Suprapubic skin (tissue), 4 donors: ENCODE measurements at places on chromosomes 3 and 15. TPM values are rescaled to one million over a fixed set of nuclear protein-coding genes. Genes with fewer than 3 reads are reported as not detected.

- no peak for DNase-seq
Observed at GRCh38 chr15:97567411-97567810, 393.1 kb upstream of the ARRDC4 start.

FES gene
- total RNA-seq: 12.2 TPM

- DNase-seq: no peak
Observed at GRCh38 chr3:104106276-104106675, 1260.4 kb upstream of the ALCAM start.

GRCh38 chr15:68910816-68911215 lies 19.5 kb upstream of the SPESP1 start:
- DNase-seq: no peak

BRK1 gene
- 101 TPM for total RNA-seq

SAXO2 gene
- not detected for total RNA-seq

- DNase-seq: no peak
Observed at GRCh38 chr3:150149651-150150051, 179.0 kb upstream of the PFN2 start.

- no peak for DNase-seq
Observed at GRCh38 chr15:80090879-80091503, 31.5 kb downstream of the ZFAND6 start.

DNA sequence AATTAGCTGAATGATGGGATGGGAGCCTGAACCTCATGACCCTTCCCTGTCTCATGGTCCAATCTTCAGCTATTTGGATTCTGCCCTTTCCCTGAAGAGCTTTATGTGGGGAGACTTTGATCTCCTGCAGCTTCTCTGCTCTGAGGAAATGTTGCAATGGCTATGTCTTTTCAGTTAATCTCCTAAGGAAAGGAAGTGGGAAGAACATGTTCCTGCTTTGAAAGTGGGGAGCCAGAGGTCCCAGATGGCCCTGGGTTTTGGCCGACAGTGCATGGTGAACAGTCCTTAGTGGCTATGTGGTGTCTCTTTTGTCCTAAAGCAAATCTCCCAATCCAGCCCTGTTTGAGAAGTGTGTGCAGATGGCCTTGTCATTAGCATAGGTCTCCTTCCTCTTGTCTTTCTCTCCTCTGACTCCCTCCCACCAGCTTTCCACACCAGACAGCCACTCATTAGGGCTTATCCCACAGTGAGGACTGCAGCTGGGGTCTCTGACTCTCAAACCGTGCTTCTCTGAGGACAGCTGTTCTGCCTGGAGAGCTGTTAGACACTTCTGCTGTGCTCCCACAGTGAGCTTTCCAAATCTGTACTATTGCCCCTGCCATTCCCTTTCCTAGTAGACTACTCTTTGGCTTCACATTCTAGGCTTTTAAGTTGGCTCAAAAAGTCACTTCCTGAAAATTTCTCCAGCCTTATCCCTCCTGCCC lies 365.8 kb upstream of the UMPS start:
- no peak for DNase-seq

SPINK8 gene
- not detected for total RNA-seq

GRCh38 chr3:114874522-114874971 lies 272.5 kb downstream of the ZBTB20 start:
- no peak for DNase-seq

DNA sequence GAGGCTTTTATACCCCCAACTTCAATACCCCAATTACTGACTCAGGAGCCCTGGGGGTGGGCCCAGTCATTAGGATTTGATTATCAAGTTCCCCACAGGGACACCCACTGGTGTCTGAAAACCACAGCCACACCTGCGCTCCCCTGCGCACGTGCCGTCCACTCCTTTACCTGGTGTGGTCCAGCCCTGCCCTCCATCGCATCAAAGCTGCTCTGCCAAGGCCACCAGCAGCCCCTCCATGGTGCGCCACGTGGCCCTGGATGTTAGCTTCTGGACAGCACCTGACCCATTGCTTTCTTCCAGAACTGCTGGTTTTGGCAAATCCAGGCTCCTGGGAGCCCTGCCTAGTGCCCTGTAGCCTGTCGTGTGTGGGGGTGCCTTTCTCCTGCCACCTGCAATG lies 136.3 kb downstream of the NSMCE3 start:
- no peak for DNase-seq

ASB14 gene
- not detected for total RNA-seq

STRC gene
- 0.55 TPM for total RNA-seq

DNA sequence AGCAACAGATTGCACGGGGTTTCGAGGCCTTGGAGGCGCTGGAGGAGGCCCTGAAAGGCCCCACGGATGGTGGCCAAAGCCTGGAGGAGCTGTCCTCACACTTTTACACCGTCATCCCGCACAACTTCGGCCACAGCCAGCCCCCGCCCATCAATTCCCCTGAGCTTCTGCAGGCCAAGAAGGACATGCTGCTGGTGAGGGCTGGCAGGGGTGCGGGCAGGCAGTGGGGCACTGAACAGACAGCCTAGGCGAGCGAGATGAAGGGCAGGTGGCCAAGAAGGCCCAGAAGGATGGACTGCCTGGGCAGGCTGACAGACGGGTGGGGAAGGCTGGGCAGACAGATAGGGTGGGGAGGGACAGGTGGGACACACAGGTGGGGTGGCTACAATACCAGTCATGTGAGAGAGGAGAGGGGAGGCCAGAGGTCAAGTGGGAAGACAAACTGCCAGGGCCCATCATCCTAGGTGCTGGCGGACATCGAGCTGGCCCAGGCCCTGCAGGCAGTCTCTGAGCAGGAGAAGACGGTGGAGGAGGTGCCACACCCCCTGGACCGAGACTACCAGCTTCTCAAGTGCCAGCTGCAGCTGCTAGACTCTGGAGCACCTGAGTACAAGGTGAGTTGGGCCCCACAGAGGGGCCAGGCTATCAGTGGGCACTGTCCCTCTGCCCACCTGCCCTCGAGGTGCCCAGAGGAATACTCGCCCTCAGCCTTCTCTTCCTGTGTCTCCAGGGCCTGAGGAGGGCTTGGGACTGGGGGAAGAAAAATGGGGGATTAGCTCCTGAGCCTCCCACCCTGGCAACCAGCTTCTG lies 3.1 kb downstream of the PARP3 start:
- peak; percentile 57 for DNase-seq

CCDC13 gene
- not detected for total RNA-seq

DNA sequence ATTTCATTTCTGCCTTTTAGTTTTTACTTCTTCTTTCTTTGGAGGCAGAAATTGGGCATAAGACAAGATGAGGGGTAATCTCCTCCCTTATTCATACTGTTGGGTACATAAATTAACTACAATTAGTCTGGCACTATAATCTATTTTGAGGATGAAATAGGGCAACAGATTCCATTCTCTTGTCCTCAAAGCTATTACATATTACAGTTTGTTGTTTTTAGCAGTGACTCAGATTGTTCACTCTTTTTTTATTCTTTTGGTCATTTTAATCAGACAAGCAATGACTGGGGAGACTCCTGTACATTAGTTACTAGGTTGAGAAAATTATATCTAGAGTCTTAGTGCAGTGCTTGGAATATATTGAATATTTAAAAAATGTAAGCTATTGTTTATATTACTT lies 556.0 kb downstream of the OTOL1 start:
- DNase-seq: no peak

CGNL1 gene
- 7.1 TPM for total RNA-seq

DNA sequence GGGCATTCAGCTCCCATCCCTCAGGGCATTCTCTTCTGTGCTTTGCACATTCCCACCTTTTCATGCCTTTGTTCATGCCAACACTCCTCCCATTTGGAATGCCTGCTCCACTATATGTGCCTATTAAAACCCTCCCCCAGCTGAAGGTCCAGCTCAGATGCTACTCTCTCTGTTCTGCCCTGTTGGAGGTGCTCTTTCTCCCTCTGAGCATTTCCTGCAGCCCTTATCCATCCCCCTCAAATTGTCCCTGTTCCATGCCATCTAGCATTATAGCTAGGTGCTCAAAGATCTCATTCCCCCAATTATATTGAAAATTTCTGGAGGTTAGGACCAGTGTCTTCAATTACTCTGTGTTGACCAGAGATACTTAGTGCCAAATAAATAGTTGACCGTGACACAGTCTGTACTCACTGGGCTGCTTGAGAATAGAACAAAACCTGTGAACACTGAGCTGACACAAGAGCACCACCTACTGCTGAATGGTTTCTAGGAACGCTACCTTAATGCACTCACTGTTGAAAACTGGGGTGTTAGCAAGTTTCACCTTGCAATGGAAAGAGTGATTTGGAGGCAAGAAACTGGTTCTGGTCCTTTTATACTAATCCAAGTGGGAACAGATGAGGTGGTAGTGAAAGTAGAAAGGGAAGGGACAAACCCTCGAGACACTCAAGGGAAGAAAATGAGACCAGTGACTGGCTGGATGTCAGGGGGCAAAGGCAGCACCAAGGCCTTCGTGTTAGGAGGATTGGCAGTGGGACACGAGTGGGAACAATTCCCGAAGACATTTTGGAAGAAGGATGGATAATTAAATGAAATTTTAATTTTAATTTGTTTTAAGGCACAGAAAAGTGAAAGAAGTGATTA lies 289.8 kb upstream of the ROPN1 start:
- DNase-seq: no peak

DNA sequence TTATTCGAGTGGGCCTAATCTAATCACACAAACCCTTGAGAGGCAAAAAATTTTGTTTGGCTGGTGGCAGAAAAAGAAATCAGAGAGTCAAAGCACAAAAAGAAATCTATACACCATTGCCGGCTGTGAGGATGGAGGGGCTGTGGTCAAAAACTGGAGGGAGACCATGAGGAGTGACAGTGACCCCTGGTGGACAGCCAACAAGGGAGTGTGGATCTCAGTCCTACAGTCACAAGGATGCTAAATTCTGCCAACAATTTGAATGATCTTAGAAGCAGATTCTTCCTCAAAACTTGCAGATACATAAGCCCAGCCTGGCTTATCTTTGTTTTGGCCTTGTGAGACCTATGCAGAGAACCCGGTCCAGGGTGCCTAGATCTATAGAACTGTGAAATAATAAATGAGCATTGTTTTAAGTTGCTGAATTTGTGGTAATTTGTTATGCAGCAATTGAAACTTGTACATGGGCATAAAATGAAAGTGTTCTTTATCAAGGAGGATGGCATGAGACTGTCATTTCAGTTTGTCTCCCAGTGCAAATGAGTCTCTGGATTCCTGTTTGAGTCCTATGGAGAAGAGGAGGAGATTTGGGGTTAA lies 103.0 kb upstream of the ARHGEF26 start:
- DNase-seq: no peak

GRCh38 chr3:122857019-122857418 lies 62.1 kb downstream of the SLC49A4 start:
- no peak for DNase-seq

GRCh38 chr3:184812662-184813042 lies 686 bp downstream of the VPS8 start:
- peak; percentile 69 for DNase-seq

DNA sequence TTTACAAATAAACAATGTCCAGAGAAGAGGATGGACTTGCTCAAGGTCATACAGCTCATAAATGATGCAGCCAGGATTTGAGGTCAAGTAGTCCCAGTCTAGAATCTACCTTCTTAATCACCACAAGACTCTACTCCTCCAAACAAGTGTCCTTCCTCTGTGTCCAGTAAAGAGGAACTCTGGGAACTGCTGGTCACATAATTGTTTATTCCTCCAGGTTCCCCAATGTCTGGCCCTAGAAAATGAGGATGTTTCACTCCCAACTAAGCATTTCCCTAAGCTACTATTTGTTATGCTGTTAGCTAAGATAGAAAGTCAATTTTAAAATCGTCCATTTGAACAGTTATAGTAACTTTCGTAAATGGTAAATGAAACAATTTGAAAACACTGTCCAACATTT lies 192.4 kb downstream of the FHIT start:
- no peak for DNase-seq

DNA sequence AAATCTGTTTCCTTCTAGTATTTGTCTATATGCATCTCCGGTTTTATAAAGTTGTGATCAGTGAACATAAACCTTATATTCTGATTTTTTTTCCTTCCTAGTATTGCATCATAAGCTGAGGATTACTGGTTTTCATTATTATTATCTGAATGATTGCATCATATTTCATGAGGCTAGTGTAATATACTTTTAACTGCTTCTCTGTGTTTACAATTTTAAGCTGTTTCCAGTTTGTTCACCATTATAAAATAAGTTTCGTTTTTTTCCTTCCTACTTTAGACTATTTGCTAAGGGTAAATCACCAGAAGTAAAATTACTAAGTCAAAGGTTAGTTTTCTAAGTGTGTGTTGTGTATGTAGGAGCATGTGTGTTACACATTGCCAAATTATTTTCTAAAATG lies 20.2 kb downstream of the SEMA6D start:
- no peak for DNase-seq

DNA sequence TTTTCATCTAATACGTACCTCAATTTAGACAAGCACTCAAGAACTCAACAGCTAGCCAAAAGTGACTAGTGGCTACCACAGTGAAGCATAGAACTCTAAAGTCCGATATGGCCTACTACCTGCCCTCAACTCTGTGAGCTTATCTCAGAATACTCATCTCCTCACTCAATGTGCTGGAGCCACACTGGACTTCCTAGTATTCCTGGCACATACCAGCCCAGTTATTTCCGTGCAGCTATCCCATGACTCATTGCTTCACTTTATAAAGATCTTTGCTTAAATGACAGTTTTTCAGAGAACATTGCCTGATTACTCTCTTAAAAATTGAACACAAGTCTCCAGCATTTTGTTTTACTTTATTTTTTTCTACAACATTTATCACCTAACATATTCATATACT lies 524.7 kb downstream of the PYDC2 start:
- DNase-seq: no peak

DNA sequence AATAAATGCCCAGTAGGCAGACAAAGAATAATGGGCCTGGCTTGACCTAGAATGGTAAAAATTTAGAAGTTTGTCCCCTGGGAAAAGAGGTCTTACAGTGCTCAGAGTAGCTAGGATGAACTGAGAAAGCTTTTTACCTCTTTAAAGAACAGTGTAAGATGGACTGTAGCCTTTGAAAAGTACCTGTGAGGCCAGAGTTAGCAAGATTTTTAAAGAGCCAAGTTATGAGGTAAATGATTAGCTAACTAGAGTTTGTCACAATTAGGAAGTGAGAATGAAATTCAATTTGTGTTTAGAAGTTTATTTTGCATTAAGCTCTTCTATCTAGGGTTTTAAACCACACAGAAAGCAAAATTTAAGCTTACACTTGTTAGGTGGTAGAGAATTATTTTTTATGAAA lies 480.9 kb downstream of the ZIC1 start:
- no peak for DNase-seq

DNA sequence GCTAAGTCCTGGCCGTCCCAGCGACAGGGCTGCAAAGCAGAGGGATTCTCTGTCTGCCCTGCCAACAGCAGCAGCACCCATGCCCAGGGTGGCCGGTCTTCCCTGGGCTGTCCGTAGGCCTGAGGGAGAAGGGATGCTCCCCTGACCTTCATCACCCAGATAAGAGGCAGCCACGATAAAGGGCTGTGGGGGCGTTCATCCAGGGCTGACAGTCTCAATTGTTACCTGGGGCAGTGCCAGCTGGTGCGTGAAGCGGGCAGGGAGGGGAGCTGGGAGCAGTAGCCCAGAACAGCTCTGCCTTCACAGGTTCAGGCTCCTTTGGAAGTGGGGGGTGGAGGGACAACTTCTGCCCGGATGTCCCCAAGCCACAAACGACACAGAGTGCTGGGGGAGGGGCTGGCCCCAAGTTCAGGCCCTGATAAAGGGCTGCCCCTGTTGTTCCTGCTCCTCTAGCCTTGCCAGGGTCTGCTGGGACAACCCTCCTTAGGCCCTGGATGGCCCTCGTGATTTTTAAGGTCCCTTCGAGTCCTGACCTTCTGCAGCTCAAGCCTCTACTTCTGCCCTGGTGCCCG lies 94.7 kb downstream of the RAB11A start:
- DNase-seq: no peak
